ENCODE measurements at places on chromosomes 7 and 10. TPM values are rescaled to one million over a fixed set of nuclear protein-coding genes. Genes with fewer than 3 reads are reported as not detected.

Gene FGFBP3
- 35.9 TPM for polyA plus RNA-seq

Gene PNLIPRP3
- polyA plus RNA-seq = not detected

Gene DLX5
- 40.5 TPM for polyA plus RNA-seq

Gene IFIT3
- not detected for polyA plus RNA-seq

Gene PNLIPRP1
- not detected for polyA plus RNA-seq

Gene TMEM270
- polyA plus RNA-seq = not detected
